Left ventricle myocardium superior (tissue), 1 donor: ENCODE measurements at places on chromosomes 2 and 18.

GRCh38 chr2:23476786-23477185 lies 91.8 kb downstream of the KLHL29 start:
- DNase-seq = no peak

DNA sequence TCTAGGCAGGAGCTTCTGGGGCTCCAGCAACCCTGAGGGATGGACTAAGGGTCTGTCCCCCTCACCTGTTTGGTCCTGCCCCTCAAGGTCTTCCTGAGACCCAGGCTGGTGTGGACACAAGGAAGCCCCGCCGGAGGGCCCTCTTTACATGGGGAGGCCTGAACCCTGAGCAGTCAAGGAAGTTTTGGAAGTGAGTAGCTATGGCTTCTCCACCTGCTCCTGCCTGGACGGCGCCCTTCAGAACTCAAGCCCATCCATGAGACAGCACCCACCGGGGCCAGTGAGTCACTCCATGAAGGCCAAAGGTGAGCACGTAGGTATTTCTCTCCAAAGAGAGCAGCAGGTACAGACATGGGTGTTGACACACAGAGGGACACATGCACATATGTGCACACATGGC lies 98.2 kb upstream of the CTDP1 start:
- DNase-seq = peak; percentile 13

GRCh38 chr2:192155511-192156118 lies 39.1 kb downstream of the TMEFF2 start:
- no peak for DNase-seq

GRCh38 chr2:3341336-3341735 lies 36.3 kb downstream of the EIPR1 start:
- DNase-seq = no peak

DNA sequence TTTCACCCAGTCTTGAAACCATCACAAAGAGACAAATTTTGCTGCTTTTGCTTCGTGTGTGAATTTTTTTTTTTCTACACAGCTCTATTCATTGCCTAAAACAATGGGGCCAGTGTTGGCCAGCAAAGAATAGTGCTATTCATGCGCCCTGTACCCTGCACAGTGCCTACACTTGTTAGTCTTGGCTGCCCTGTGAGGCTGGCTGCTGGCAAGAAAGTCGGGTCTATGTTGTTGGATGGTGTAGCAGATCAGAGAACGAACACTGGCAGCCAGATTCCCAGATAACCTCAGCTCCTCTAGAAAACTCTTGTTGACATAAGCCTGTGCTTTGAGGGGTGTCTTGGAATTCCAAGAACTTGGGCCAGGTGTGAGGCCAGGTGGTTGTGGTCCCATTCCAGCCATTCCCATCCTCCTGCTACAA lies 455.7 kb upstream of the TCF4 start:
- DNase-seq = no peak

- DNase-seq = no peak
These were observed 1.3 kb downstream of the INPP4A start for GRCh38 chr2:98445683-98446581.

- no peak for DNase-seq
These were observed 141.4 kb downstream of the VAPA start for GRCh38 chr18:10055125-10055750.

GRCh38 chr2:216424274-216424673 lies 12.0 kb downstream of the SMARCAL1 start:
- DNase-seq = no peak

DNA sequence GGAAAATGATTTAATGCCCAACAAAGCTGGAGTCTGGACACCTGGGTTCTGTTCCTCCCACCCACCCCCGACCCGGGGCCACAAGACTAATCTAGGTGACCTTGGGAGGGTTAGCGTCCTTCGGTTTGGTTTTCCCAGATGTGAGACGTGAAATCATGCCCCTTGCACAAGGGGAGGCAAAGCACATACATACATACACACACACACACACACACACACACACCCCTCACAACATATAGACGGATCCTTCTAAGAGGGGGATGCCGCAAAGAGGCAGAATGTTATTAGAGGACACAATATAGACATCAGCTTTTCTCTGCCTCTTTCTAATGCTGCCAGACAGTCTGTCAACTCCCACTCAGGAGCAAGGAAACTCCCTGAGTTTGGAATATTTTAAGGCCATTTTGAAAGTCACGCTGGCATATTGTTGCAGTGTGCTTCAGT lies 616 bp upstream of the RBMS1 start:
- DNase-seq = no peak

- DNase-seq = no peak
These were observed 1.4 kb downstream of the STARD7 start for GRCh38 chr2:96207073-96207773.

DNA sequence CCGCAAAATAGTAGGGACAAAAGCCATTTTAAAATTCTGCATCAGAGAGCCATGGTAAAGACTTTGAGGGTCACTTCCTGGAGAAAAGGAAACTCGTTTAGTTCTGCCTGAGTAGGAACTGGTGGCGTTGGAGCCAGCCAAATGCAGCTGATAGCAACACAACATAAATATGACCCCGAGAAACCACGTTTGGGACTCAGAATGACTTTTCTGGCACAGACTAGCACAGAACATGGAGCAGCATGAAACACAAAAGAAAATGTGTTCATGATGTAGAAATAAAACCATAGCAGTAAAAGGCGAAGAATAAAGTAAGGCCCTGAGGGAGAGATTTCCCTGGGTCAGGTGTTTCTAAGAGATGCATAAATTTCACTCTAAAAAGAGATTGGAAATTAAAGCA lies 149.2 kb upstream of the KLHL29 start:
- DNase-seq = no peak

- DNase-seq = no peak
These were observed 113.9 kb upstream of the TFCP2L1 start for GRCh38 chr2:121398853-121399252.

DNA sequence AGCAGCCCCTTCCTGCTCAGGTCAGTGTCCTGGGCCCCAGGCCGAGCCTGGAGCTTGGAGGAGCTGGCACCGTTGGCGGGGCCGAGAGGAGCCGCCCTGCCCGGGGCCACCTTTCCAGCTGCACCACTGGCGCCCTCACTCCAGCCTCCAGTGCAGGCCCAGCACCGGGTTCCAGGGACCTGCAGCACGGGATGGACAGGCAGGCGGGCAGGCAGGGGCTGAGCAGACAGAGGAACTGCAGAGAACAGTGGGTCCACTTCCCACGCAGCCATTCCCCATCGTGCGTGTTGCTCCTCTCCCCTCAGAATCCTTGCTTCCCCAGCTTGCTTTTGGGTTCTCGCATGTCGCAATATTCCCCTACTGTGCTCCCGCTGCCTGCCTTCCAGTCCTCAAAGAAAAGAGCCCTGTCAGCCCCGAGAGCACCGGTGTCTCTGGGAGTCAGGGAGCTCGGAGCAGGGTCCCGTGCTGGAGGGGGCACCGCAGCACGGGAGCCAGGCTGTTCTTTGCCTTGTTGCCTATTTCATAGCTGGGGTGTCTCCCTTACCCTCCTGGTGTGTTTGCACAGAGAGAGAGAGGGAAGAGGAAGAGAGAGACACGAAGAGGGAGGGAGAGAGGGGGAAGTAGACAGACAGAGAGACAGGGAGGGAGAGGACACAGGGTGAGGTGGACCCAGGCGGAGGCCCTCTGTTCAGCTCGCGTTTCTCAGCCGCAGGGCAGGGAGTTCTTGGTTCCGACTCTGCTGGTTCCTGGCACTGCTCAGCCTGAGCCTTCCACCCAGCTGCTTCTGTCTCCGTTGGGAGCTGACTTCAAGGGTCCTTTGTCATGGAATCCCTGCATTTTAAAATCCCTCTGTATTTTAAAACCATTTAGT lies 126.0 kb downstream of the MBP start:
- DNase-seq = no peak

DNA sequence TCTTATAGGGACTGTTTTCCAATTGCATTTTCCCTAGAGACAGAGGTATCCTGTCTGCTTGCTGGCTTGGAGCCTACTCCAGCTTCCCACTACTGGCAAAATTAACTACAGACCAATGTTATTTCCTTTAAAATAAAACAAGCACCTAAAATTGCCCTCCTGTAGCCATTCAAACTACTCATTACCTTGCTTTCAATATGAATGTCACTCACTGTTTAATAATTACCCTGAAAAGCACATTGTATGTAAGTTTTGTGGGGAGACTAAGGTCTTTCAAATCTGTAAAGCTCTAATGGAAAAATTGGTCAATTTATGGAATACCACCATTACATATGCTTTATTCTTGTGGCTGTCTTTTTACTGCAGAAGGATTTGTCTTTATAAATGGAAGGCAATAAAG lies 87.3 kb downstream of the DOCK10 start:
- DNase-seq = no peak

- no peak for DNase-seq
These were observed 40.0 kb downstream of the COL4A3 start for GRCh38 chr2:227204452-227204851.

DNA sequence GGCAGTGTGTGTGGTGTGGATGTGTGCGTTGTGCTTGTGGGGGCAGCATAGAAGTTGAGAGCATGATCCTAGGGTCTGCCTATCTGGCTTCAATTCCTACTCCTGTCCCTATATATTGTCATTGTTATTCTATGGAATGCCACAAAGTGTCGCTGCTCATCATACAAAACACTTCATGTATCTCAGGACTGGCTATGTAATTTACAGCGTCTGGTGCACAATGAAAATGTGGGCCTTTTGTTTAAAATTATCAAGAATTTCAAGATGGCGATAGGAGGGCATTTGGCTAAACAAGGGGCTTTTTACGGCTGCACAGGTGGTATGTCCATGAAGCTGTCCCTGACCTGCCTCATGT lies 3.4 kb downstream of the SERPINB2 start:
- no peak for DNase-seq

- DNase-seq = no peak
These were observed 194.8 kb downstream of the ZEB2 start for GRCh38 chr2:144325086-144325485.
